ENCODE measurements at places on chromosomes 5 and 9.
A peak's percentile ranks its signal among the peaks of the same experiment; 100 is the strongest.

- H3K27me3 ChIP-seq: no peaks in the 10 kb centered on the region
- H3K4me3 ChIP-seq: no peak overlapping the region
- no peaks in the 10 kb centered on the region for H3K36me3 ChIP-seq
- DNase-seq: no peak
- H3K4me1 ChIP-seq: peaks cover 2% of the 10 kb centered on the region
Observed at GRCh38 chr5:1034421-1034905, 25.9 kb downstream of the NKD2 start.

GRCh38 chr5:57576317-57576716 lies 93.7 kb upstream of the ACTBL2 start:
- no peak for DNase-seq
- no peaks in the 10 kb centered on the region for H3K4me1 ChIP-seq
- no peak overlapping the region for H3K27ac ChIP-seq
- no peak overlapping the region for H3K4me3 ChIP-seq
- no peaks in the 10 kb centered on the region for H3K36me3 ChIP-seq

- H3K36me3 ChIP-seq: no peaks in the 10 kb centered on the region
- H3K27ac ChIP-seq: peak within 1 kb of the TSS; percentile 3
- DNase-seq: peak; percentile 88
Observed at GRCh38 chr9:128702445-128702948, at the start of gene PKN3. PKN3 (plus strand) TSS chr9:128702503; CDS start chr9:128702916, 413 bp downstream.

GRCh38 chr9:133786907-133787753 lies 49.0 kb upstream of the SARDH start:
- no peak overlapping the region for H3K27ac ChIP-seq
- H3K36me3 ChIP-seq: no peaks in the 10 kb centered on the region
- DNase-seq: no peak
- H3K4me1 ChIP-seq: peaks cover 10% of the 10 kb centered on the region

GRCh38 chr5:64206653-64207052 lies 41.0 kb downstream of the RNF180 start:
- H3K27ac ChIP-seq: no peak overlapping the region
- peaks cover 1% of the 10 kb centered on the region for H3K27me3 ChIP-seq
- no peaks in the 10 kb centered on the region for H3K4me1 ChIP-seq
- no peak for DNase-seq
- no peak overlapping the region for H3K4me3 ChIP-seq
- H3K36me3 ChIP-seq: no peaks in the 10 kb centered on the region

DNA sequence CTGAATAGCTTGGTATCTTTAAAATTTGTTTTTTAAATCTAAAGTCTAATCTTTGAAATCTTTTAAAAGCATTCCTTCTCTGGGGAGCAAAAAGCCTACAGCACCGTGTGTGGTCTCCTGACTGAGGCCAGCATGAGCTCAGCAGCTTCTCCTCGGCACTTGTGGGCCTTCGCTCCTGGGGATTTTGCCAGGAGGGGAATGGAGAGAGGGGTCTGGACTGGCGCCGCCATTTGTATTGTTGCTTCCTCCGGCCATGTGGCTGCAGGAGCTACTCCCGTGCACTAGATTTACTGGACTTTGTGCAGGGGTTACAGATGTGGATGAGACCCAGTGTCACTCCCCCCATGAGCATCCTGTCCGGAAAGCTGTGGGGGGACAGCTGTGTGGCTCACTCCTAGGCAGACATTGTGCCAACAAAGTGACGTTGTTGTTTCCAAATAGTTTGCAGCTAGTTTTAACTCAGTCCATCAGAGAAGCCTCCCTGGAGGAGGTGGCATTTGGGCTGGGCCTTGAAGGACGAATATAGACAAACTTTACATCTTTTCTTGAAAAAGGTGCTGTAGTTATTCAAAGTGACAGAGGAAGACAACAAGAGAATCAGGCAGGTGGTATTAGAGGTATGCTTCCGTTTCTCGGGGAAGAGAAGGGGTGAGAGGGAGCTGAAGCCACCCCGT lies 6.6 kb downstream of the OLFM1 start:
- no peaks in the 10 kb centered on the region for H3K4me1 ChIP-seq
- H3K27ac ChIP-seq: no peak overlapping the region
- H3K36me3 ChIP-seq: no peaks in the 10 kb centered on the region
- H3K4me3 ChIP-seq: no peak overlapping the region
- peaks cover 21% of the 10 kb centered on the region for H3K27me3 ChIP-seq

DNA sequence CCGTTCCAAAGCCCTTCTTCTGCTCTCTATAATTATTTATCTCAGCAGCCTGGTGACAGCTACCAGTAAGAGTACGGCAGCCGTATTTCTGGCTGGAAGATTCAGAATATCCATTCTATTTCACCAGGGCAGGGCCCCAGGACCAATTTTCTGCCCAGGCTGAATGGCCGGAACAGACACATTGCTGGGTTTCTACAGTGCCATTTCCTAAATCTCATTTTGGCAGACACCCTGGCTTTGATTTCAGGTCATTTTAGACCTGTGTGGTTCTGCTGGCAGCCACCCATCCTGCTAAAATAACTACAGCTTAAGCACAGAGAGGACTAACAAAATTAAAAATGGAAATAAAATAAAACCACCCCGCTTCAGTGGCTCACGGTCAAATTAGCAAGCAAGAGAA lies 95.0 kb downstream of the CRB2 start:
- no peak for DNase-seq
- H3K36me3 ChIP-seq: no peaks in the 10 kb centered on the region
- no peak overlapping the region for H3K27ac ChIP-seq
- H3K4me1 ChIP-seq: no peaks in the 10 kb centered on the region
- no peak overlapping the region for H3K4me3 ChIP-seq

DNA sequence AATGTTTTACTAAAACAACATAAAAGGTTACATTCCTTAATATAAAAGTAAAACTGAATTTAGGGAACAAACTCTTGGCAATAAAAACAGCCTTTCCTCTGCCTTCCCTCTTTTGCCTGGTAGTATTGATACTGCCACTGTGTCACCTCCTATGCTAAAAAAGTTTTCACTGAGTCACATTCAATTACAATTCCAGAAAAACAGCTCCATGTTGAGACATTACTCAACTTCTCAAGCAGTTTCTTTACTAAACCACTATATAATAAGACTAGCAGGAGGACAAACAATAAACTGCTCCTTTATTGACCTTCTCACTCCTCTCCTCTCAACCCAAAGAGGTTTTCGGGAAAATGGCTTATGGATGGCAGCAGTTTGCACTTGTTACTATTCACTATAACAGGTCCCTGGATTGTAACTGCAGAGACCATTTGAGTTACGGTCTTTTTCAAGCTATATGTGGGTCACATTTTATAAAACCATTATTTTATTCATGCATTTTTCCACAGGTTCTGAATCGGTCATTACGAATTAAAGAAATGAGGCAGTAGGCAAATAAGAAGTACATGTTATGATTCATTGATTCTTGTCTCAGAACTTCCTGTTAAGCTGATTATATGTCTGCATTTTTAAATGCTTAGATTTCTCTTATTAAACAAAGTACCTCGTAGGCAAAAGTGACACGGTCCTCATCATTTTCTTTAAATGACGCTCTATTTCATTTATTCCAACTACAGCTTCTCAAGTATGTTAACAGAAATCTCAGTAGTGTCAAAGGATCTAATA lies 2.1 kb downstream of the ZDHHC21 start:
- H3K36me3 ChIP-seq: peaks cover 31% of the 10 kb centered on the region
- H3K4me1 ChIP-seq: peaks cover 43% of the 10 kb centered on the region
- H3K27ac ChIP-seq: no peak overlapping the region
- no peak overlapping the region for H3K4me3 ChIP-seq
- H3K27me3 ChIP-seq: no peaks in the 10 kb centered on the region

DNA sequence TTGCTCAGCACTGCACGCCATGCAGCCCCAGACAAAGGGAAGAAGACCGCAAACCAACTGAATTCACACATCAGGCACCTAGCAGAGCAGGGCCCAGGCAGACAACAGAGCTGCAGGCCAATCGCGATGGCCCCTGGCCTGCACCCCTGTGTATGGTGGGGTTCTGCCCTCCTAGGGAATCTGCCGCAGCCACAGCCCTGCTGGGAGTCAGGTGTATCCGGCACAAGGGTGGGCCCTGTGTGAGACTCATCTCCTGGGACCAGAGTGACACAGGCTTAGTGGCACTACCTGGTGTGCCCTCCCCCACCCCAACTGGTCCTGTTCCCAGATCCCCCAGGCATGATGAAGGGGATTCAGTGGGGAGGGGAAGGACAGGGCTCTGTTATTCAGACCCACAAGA lies 122.8 kb downstream of the ATPSCKMT start:
- no peaks in the 10 kb centered on the region for H3K27me3 ChIP-seq
- H3K4me3 ChIP-seq: no peak overlapping the region
- DNase-seq: no peak
- H3K27ac ChIP-seq: no peak overlapping the region

- no peak for DNase-seq
- no peaks in the 10 kb centered on the region for H3K36me3 ChIP-seq
- H3K4me3 ChIP-seq: no peak overlapping the region
- H3K4me1 ChIP-seq: peaks cover 2% of the 10 kb centered on the region
- H3K27me3 ChIP-seq: peaks cover 31% of the 10 kb centered on the region
Observed at GRCh38 chr5:135186662-135187522, 152.9 kb upstream of the PITX1 start.

DNA sequence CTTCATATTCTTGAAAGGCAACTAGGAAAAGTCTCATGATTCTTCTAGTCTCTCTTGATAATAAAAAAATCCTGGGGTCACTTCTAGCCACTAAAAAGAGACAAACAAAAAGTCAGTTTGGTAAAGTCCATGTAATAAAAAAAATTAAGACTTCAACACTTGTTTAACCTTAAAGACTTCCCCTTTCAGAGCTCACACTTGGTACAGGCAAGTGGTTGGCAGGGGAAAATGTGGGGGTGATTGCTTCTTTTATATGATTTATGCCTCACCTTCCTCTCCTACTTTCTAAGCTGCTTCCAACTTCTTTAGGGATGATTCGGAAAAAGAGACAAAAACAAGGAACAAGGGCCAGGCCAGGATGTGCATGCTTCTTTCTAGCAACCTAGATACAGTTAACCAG lies 5.1 kb upstream of the ERCC6L2 start:
- DNase-seq: no peak
- H3K27ac ChIP-seq: no peak overlapping the region
- H3K4me1 ChIP-seq: peaks cover 15% of the 10 kb centered on the region

DNA sequence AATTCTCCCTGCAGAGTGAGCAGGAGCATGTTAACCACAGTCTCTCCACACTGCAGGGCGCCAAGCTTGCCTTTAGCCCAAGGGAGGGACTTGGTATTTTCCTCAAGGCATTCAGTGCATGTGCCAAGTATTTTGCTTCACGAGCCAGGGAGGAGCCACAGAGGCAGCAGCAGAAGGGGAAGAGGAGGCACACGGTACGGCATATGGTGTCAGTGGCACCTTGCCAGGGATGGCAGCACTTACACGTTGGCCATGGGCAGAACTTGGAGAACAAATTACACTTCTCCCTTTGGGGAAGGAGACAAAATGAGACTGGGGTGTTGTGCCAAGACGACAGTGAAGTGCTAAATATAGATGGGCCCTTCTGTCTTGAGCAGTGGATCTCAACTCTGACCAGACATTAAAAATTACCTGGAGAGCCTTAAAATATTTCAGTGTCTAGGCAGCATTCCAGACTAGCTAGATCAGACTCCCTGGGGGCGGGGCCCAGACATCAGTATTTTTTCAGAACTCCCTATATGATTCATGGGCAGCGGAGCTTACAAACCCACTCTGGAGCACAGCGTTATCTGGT lies 155.8 kb downstream of the DRD1 start:
- no peaks in the 10 kb centered on the region for H3K4me1 ChIP-seq
- H3K36me3 ChIP-seq: no peaks in the 10 kb centered on the region
- no peaks in the 10 kb centered on the region for H3K27me3 ChIP-seq
- no peak for DNase-seq

DNA sequence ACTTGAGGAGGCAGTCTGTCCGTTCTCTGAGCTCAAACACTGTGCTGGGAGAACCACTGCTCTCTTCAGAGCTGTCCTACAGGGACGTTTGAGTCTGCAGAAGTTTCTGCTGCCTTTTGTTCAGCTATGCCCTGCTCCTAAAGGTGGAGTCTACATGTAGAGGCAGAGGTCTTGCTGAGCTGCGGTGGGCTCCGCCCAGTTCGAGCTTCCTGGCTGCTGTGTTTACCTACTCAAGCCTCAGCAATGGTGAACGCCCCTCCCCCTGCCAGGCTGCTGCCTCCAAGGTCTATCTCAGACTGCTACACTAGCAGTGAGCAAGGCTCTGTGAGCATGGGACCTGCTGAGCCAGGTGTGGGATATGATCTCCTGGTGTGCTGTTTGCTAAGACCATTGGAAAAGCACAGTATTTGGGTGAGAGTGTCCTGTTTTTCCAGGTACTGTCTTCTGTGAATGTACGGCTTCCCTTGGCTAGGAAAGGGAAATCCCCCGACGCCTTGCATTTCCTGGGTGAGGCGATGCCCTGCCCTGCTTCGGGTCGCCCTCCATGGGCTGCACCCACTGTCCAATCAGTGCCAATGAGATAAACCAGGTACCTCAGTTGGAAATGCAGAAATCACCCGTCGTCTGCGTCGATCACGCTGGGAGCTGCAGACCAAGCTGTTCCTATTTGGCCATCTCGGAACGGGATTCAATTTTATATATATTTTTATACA lies 58.5 kb downstream of the CNTRL start:
- peaks cover 78% of the 10 kb centered on the region for H3K36me3 ChIP-seq
- peak overlapping the region; percentile 87 for H3K27ac ChIP-seq
- peaks cover 64% of the 10 kb centered on the region for H3K4me1 ChIP-seq
- no peaks in the 10 kb centered on the region for H3K27me3 ChIP-seq

DNA sequence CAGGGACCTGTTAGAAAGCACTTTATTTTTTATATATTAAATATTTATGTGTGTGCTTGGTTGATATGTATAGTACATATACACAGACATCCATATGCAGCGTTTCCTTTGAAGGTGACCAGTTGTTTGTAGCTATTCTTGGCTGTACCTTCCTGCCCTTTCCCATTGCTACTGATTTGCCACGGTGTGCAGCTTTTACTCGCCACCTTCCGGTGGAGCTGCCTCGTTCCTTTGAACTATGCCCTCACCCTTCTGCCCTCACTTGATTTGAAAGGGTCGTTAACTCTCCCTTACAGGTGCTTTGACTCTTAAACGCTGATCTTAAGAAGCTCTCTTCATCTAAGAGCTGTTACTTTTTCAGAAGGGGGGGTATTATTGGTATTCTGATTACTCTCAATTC lies 20.5 kb downstream of the RGMB start:
- no peaks in the 10 kb centered on the region for H3K36me3 ChIP-seq
- no peak overlapping the region for H3K4me3 ChIP-seq
- no peaks in the 10 kb centered on the region for H3K4me1 ChIP-seq
- DNase-seq: no peak

DNA sequence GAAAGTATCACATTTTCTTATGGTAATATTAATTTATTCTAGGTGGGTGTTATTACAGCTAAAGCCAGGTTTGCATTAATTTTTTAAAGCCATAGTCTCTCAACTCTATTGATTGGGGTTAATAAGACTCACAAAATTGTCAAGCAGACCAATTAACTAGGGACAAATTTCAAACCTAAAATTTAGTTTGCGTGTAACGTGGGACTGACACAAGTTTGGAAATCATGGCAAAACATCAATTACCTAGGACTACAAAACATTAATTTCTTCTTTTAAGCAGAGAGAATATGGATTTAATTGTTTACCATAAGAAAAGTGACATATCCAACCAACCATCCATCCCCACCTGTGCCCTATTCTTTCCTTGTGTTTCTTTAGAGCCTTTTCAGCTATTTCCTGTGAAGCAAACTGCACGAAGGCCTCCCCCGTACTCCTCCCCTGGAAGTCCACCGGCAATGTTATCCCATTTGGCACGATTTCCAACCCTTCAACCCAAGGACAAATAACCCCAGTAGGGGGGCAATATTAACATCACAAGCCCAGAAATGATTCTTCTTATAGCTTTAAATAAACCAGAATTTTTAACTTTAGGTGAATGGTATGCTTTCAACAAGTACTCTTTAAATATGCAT lies 4.4 kb downstream of the HNRNPH1 start:
- no peak for DNase-seq
- no peaks in the 10 kb centered on the region for H3K27me3 ChIP-seq
- peaks cover 93% of the 10 kb centered on the region for H3K36me3 ChIP-seq
- H3K4me3 ChIP-seq: peak overlapping the region; percentile 74

Data from activated CD4-positive, alpha-beta memory T cell treated with anti-CD3 and anti-CD28 coated beads, Interleukin-2, amount 10 ng/mL, durations not matched to agents 7 days and 5 days (primary cell).